Caco-2 (cell line): ENCODE measurements at places on chromosomes 3 and 15. TPM values are rescaled to one million over a fixed set of nuclear protein-coding genes. Genes with fewer than 3 reads are reported as not detected.

Gene FAM81A
- total RNA-seq, result 2.4 and 6.8 TPM in 2 replicates

DNA sequence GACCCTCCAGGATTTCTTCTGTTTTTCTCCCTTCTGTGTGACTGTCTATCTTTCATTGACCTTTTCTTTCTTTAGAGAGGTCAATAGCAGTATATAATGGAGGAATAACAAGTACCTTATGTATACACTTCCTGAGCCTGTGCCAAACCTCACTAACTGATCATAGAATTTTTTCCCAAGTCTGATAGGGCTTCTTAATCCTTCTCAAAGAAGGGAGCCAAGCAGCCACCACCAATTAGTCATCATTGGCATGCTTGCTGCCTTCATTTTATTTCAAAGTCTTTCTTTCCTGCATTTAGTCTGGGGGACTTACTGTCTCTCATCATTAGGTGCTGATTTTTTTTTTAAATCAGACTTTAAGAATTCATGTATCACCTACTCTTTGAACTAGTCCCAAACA is 327.0 kb downstream of the FEZF2 start:
- no peaks in the 10 kb centered on the region for H3K4me1 ChIP-seq
- no peak for DNase-seq
- no peaks in the 10 kb centered on the region for H3K36me3 ChIP-seq
- H3K4me3 ChIP-seq, result no peak overlapping the region
- no peaks in the 10 kb centered on the region for H3K27me3 ChIP-seq
- H3K27ac ChIP-seq, result no peak overlapping the region

Gene NFKBIZ
- total RNA-seq, result 20.2 and 24.5 TPM in 2 replicates

GRCh38 chr3:10889206-10889960 is 73.4 kb downstream of the SLC6A11 start:
- no peaks in the 10 kb centered on the region for H3K36me3 ChIP-seq
- no peaks in the 10 kb centered on the region for H3K4me1 ChIP-seq
- H3K4me3 ChIP-seq, result no peak overlapping the region
- DNase-seq, result no peak
- no peaks in the 10 kb centered on the region for H3K27me3 ChIP-seq
- H3K27ac ChIP-seq, result no peak overlapping the region

- no peak overlapping the region for H3K27ac ChIP-seq
- peaks cover 2% of the 10 kb centered on the region; the same call in 1 of the 2 replicates for H3K4me1 ChIP-seq
- no peaks in the 10 kb centered on the region for H3K27me3 ChIP-seq
- H3K4me3 ChIP-seq, result no peak overlapping the region
- DNase-seq, result no peak
These were observed 234.1 kb upstream of the TRIM42 start for GRCh38 chr3:140443806-140444205.

DNA sequence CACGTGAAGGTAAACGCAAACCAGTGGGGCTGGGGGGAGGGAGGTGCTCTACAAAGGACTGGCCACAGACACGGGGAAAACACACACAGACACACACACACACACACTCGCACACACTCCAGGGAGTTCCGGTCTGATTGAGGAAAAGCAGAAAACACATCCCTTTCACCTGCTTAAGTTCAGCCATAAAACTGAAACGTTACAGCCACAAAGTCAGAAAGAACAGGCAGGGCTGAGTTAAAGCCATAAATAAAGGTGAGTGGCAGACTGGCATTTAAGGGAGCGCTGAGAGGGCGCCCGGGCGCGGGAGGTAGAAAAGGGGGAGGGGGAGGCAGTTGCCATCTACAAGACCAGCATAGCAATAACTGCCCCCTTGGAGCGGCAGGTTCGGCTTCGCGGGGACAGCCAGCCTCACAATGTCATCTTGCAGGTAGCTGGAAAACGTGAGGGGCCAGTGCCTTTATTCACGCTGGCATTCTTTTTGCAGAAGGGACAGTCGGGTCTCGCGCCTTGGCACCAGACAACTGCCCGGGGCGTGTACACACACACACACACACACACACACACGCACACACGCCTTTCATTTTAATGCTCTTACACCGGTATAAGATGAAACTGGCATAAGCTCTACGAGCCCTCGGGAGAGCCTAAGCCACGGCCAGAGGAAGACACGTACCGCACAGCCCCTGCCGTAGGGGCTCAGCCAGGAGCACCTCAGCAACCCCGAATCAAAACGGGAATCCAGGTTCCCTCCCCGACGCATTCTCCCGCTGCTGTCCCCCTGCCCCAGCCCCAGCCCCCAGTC is 866 bp downstream of the TNIK start:
- DNase-seq, result no peak
- peak overlapping the region; percentile 93 for H3K27ac ChIP-seq
- peaks cover 26% of the 10 kb centered on the region for H3K4me1 ChIP-seq
- no peaks in the 10 kb centered on the region for H3K27me3 ChIP-seq
- no peaks in the 10 kb centered on the region for H3K36me3 ChIP-seq

DNA sequence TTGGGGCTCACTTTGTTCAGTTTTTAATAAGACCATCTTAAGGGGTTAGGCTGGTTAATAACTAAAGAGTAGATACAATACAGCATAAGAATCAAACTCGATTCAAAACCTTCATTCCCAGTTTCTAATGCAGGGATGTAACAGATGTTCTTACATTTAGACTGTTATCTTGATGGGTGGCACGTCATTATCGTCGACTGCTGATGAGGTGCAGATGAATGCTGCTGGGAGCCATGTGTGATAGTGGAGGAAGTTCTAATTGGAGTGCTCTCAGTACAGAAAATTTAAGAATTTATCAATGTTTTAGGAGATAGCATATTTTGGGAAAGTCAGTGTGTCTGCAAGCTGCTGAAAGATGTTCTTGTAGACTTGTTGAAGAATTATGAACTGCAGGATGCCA is 331.5 kb downstream of the PTPRG start:
- H3K27me3 ChIP-seq, result no peaks in the 10 kb centered on the region
- H3K4me3 ChIP-seq, result no peak overlapping the region
- no peak overlapping the region for H3K27ac ChIP-seq
- H3K4me1 ChIP-seq, result peaks cover 28% of the 10 kb centered on the region
- no peaks in the 10 kb centered on the region for H3K36me3 ChIP-seq
